Stimulated activated CD8-positive, alpha-beta memory T cell treated with anti-CD3 and anti-CD28 coated beads, Interleukin-4, amount 100 ng/mL, for 48 hours (primary cell): ENCODE measurements at places on chromosomes 5 and 9.

- no peak for DNase-seq
These were observed 222.4 kb downstream of the TSSK1B start for GRCh38 chr5:113212244-113212920.

GRCh38 chr5:175670372-175670771, 12.5 kb downstream of the HRH2 start:
- DNase-seq = no peak

GRCh38 chr9:92547356-92547755, 11.6 kb upstream of the ECM2 start:
- DNase-seq = no peak

DNA sequence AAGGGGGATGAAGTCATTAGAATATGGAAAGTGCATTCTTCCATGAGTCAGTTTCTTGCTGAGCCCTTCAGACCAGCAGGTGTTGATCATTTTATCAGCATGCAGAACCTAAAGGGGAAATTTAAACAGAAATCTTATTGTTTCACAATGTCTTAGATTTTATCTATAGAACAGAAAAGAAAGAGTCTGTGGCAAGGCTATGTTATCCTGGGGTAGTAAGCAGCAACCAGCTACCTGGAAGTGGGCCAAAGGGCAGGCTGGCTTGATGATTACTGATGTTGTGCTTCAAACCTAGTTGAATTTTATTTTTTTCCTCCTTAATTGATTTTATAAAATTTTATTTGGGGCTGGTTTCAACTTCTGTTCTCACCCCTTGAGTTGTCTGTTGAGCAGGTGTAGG, 101.5 kb downstream of the LRRC70 start:
- no peak for DNase-seq

- DNase-seq = no peak
These were observed 236.2 kb upstream of the RASEF start for GRCh38 chr9:83299094-83299493.

- DNase-seq = no peak
These were observed 51.7 kb upstream of the LRRTM2 start for GRCh38 chr5:138926688-138927448.

GRCh38 chr5:65923339-65923738, 3.0 kb upstream of the ERBIN start:
- no peak for DNase-seq

DNA sequence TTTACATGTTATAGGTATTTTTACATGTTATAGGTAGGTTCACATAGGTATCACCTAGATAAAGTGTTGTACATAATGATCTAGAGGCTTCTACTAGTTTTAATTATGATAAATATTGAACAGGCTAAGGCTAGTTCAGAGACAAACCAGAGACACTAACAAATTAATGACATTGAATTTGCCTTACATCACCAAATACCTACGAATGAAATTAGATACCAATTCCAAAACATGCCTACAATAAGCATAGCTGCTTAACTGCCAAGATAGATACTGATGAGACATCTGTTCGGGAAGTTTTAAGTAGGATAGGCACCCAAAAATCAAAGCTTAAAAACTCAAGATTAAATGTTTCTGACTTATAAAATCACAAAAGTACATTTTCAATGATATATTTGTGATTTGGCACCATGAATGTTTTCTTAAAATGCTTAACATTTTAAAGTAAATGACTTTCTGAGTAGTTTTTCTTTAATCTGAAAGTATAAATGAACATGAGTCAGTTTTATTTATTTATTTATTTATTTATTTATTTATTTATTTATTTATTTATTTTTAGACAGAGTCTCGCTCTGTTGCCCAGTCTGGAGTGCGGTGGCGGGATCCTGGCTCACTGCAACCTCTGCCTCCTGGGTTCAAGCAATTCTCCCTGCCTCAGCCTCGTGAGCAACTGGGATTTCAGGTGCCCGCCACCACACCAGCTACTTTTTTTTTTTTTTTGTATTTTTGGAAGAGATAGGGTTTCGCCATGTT, 703.1 kb upstream of the ARRDC3 start:
- DNase-seq = no peak

GRCh38 chr5:158514319-158514985, 585.3 kb downstream of the EBF1 start:
- DNase-seq = no peak

DNA sequence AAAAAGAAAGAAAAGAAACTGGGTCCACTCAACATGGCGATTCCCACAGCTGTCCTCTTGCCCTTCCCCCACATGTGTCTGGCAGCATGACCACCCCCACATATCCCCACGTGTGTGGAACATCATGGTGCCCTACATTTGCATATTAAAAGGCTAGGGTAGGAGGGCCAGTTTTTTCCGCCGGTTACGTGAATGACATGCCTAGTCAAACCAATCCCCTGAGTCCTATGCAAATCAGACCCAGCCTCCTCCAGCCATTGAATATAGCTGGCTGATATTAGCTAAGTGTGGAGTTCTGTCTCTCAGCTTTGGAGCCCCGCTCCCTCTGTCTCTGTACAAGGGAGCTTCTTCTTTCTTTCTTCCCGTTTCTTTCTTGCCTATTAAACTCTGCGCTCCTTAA, 33.0 kb upstream of the CCDC112 start:
- no peak for DNase-seq

DNA sequence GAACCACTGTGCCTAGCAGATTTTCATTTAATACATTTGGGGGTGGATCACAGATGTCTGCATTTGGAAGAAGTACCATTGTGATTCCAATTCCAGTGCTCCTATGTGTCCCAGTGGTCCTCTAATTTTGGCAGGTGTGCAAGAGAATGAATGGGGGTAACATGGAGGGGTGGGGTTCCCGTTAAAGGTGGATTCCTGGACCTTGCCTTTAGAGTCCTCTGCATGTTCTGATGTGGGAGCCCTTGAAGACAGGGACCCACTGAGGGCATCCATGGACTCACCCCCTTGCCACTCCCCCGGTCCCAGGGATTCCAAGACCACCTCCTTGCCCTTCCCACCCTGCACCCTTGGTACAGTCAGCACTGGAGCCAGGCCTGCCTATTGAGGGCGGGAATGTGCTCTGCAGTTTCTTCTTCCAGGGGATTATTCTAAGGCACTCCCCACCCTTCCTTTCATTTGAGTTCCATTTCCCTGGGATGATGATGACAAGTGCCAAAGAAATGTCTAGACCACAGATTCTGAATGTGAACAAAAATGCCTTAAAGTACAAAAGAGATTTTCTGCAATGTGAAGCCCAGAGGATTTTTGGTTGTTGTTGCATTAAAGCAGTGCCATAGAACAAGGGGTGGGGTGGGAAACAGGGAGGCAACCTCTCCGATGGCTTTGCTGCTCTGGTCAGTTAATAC, 119.4 kb upstream of the PTCH1 start:
- no peak for DNase-seq

GRCh38 chr9:134179595-134179917, 15.2 kb upstream of the RNU6ATAC start:
- DNase-seq = no peak

DNA sequence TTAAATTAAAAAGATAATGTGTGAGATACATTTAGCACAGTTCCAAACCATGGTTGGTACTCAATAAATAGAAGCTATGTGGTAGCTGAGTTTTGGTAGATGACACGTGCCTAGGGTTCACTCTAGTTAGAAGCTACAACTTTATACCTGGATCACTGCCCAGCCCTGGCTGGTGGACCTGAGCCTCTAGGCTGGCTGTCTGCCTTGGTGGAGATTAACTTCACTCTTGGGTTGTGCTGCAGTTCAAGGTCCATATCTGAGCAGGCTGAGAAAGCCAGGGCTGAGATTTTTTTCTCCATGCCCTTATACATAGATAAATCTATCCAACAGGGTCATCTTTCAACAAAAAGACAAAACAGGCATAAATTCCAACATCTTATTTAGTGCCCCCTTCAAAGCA, 44.6 kb upstream of the SPDL1 start:
- DNase-seq = no peak

DNA sequence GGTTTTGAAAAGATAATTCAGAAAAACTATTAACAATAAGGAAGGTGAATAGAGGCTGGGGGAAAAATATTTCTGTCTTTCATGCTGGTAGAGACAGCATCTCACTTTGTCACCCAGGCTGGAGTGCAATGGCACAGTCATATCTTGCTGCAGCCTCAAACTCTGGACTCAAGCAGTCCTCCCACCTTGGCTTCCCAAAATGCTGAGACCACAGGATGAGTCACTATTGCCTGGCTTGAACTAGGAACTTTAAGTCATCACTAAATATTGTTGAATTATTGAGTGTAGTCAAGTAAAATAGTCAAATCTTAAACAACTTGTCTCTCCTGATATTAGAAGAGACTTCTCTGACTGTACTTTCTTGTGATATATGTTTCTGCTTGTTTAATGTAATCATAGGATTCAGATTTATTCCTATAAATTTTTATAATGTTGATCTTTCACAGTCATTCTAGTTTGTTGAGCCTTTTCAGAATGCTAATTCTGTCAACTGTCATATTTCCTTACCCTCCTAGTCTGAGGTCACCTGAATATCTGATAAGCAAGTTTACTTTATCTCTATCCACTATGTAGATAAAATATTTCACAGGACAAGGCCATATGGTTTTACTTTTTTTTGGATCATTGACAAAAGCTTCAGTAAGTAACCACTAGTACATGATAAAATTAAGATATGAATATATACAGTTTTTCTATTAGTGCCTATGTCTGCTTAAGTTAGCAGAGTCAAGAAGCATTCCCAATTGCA, 1696.5 kb downstream of the MAT2B start:
- DNase-seq = no peak

DNA sequence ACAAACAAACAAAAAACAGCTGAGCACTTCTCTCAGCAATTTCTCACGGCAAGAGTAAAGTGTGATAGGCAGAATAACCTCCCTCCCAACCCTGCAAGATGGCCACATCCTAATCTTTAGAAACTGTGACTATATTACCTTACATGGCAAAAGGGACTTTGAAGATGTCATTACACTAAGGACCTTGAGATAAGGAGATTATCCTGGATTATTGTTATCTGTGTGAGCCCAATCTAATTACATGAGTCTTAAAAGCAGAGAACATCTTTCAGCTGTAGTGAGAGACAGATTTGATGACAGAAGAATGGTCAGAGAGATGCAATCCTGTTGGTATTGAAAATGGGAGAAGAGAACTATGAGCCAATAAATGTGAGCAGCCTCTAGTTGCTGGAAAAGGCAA, 347.9 kb downstream of the CDH9 start:
- DNase-seq = no peak

DNA sequence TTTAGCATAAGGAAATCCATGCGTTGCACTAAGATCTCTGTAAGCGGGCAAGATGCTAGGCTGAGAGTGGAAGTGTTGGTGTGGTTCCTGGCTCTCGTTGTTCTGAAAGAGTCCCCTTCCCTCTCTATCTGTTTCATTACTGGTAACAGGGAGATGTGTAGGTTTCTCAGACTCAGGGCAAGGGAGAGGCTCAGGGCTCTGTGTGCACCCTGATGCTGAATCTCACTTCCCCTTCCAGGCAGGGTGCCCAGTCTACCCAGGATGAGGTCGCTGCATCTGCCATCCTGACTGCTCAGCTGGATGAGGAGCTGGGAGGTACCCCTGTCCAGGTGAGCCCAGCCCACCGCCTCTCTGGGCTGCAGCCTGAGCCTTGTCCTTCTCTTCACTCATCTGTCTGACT, 45.7 kb downstream of the STOM start:
- DNase-seq = no peak

- DNase-seq = no peak
These were observed 186.9 kb downstream of the AUH start for GRCh38 chr9:91174772-91175171.

- DNase-seq = no peak
These were observed 5.1 kb upstream of the WWC1 start for GRCh38 chr5:168286386-168286785.

- DNase-seq = no peak
These were observed 8.7 kb downstream of the HNRNPAB start for GRCh38 chr5:178213003-178213461.

GRCh38 chr9:92618633-92619225, 51.2 kb downstream of the IPPK start:
- DNase-seq = no peak

DNA sequence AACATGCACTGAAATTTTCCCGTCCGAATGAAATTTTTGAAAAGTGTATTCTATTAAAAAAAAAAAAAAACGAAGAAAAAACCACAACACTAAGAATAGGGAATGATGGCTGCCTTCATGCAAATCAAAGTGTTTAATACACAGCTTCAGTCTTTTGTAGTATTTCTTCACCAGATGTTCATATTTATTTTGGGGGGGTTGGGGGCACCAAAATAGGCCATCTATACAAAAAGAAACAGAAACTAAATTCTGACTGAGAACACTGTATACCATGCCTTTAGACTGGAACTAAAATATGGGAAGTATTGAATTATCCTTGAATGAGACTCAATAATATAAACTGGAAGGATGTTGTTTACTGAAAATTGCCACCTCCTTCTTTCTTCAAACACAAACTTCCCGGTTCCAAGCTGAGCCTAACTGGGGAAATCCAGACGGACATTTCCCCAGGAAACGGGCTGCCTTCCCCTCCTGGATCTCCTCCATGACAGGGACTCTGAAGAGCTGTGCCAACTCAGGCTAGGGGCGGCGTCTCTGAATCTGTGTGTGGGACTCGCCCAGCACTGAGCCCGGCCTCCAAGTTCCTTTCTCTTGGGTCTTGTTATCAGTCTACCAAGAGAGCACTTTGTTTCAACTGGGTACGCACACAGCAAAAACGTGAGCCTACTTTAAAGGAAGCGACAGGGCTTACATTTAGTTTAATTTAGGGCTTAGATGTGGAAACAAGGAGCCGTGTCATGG, 511.3 kb upstream of the ADAMTS16 start:
- no peak for DNase-seq

GRCh38 chr5:109558952-109559351, 130.8 kb upstream of the MAN2A1 start:
- no peak for DNase-seq

DNA sequence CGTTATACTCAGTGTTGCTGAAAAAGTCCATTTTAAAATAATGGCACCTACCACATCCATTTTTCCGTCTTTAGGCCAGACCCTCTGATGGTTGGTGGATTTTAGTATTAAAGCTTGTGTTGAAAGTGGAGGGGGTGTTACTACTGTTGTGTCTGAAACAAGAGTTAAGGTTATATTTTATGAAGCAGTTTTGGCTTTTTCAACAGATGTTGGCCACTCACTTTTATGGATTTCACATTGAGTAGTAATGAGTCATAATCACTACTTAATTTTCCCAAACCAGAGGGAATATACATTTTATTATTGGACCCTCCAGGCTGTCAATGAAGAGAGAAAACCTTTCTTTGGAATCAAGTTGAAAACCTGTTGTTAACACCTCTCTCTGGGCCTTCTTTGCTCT, 88.0 kb downstream of the TRIO start:
- no peak for DNase-seq

DNA sequence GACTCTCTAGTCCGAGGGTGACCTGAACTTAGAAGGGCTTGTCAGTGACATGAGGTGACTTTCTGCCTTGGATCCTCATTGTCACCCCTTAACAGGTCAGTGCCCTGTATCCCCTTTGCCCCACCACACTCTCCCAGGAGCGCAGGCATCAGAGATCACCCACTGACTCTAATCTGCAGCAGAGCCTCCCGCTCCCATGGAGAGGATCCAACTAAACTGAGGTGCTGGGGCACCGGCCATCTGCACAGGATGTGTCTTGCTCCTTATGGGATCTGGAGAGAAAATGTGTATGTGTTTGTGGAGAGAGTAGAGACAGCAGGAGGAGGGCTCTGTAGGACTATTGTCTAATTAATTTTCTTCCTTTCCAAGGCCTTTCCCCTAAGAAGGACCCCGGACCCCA, 213.7 kb downstream of the ROR2 start:
- no peak for DNase-seq

GRCh38 chr9:114166614-114167572, 11.6 kb downstream of the COL27A1 start:
- no peak for DNase-seq
